ENCODE measurements at places on chromosomes 3 and 15.

- no peak for DNase-seq
These were observed 37.9 kb upstream of the RPL32 start for GRCh38 chr3:12879191-12879815.

DNA sequence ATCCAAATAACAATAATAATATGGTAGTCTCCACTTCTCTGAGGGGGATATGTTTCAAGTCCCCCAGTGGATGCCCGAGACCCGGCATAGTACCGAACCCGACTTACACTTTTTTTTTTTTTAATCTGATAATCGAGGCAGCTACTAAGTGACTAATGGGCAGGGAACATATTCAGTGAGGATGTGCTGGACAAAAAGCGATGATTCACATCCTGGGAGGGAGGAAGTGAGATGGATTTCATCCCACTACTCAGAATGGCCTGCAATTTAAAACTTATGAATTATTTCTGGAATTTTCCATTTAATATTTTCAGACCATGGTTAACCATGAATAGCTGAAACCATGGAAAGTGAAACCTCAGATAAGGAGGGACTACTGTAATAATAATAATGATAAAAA lies 49.5 kb upstream of the SELENOK start:
- peak; percentile 7 for DNase-seq

DNA sequence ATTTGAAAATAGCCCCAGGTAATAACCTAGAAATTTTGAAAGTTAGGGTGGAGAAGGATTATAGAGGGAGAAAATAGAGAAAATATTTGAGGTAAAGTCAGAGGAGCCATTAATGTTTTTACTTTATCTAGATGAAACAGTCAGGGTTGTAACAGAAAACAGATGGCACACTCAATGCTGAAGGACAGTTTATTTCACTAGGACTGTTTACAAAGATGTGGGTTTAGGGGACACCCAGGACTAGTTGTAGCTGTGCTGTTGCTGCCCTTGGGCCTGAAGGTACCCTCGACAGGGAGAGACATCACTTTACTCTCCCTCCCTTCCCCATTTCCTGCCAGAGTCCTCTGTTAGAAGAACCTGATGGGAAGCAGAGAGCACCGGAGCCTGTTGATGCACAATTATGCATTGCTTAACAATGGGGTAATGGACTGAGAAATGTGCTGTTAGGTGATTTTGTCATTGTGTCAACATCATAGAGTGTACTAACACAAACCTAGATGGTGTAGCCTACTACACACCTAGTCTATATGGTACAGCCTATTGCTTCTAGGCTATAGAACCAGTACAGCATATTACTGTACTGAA lies 103.8 kb downstream of the GALK2 start:
- DNase-seq: no peak

DNA sequence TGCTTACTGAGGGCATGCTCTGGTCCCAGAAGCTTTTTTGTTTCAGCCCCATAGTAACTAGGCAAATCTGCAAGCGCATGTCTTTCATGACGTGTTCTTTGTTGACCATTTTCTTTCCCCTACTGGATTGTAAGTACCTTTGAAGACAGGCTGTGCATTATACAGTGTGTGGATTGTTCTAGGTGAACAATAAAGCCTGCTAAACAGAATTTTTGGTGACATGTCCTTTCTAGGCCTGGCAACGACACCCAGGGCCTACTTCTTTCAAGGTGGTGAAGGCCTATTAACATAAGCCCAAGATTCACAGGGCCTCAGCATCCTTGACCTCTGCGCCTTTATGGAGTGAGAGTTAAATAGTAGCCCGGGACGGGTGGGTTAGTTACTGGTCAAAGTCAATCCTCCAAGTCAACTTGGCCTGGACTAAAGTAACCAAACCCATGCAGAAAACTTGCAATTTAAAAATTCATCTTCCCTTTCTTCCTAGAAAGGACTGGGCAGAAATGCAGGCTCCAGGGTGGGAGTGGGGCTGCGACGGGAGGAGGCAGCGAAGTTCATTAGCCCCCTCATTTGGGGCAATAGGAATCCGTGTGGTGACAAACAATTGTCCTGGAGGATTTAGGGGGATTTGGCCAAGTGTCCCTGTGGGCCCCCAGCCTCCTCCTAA lies 37.6 kb upstream of the TRIM71 start:
- DNase-seq: no peak
